Renal cortex interstitium (tissue), 15 donors: ENCODE measurements at places on chromosomes 12 and 14. TPM values are rescaled to one million over a fixed set of nuclear protein-coding genes. Genes with fewer than 3 reads are reported as not detected.

Gene AACS
- 26.2 TPM for polyA plus RNA-seq

- no peak for DNase-seq
Measured at GRCh38 chr12:46158501-46158900, 110.3 kb downstream of the SLC38A1 start.

Gene TTC6
- polyA plus RNA-seq, result 0.24 TPM

Gene TPI1
- 645 TPM for polyA plus RNA-seq

GRCh38 chr12:6457220-6457945 lies 5.5 kb downstream of the TAPBPL start:
- DNase-seq, result no peak

Gene DACT1
- polyA plus RNA-seq, result 34.5 TPM
